ENCODE measurements at places on chromosomes 7 and 10.

GRCh38 chr10:132294561-132295318 lies 13.0 kb downstream of the STK32C start:
- no peak for DNase-seq

DNA sequence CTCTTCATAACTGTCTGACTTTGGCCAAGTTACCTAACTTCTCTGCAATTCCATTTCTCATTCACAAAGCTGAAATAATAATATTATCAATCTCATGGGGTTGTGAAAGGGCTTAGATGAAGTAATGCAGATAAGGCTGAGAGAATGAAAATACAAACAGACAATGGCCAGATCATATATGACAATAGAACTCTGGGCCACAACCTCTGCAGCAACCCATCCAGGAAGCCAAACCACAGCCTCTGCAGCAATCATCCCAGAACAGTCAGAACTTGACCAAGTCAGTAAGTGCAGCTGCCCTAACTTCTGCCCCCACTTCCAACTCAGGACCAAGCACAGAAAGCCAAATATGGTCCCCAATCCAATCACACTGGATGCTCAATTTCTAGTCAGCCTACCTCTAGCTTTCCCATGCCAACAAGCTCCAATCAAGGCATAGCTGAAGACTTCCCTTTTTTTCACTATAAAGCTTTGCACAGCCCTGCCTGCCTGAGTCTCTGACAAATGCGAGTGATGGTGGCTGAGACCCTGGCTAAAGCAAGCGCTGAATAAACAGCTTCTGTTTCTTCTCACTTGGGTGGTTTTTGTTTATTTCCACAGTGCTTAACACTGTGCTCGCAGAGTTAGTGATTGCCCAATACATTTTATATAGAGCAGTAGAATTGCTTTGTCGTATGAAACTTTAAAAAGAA lies 34.8 kb upstream of the TNPO3 start:
- DNase-seq = no peak

DNA sequence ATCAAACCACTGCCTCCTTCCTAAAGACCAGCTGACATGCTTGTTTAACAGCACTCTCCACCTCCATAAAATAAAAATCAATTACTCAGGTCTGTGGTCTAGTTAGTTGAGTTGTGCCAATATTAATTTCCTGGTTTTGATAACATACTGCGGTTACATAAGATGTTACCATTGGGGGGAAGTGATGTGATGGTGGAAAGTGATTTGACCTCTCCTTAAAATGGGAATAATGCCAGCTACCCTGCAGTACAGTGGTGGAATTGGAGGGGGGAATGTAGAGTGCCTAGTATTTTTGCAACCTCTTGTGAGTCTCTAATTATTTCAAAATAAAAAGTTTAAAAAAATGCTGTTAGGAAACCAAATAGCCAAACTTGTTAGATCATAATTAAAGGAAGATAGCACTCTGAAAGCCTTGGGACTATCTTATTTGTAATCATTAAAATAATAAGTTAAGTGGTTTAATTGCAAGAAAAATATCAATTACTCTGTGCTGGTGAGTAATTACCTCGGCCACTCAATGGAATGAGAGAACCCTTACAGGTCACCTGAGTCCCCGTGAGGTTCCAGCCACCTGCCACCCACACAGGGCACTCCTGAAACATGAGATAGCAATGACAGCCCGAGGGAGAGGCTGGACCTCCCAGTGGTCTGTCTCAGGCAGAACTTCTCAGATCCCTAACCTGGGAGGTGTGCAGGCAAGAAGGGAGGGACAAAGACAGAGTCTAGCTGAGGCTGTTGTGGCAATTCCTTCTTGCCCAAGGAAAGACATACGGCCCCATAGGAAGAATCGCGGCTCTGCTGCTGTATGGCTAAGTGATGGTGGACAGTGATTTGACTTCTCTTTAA lies 94.1 kb downstream of the SH3PXD2A start:
- DNase-seq = no peak

DNA sequence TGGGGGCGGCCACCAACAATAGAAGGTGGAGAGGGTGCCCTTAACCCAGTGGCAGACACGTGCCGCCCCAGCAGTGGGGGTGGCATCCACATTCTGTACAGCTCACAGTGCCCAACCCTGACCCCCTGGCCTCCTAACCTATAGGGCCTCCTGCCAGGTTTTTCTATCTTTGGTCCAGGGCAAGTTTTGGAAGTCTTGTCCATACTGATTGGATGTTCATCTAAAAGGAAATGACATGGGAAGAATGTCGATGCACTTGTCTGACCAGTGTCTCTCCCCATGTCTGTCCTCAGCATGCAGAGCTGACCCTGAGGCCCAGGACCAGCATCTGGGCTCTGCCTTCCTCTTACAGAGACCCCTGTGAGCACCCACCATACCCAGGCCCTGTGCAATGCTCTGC lies 32.3 kb upstream of the ANTXRL start:
- DNase-seq = no peak

DNA sequence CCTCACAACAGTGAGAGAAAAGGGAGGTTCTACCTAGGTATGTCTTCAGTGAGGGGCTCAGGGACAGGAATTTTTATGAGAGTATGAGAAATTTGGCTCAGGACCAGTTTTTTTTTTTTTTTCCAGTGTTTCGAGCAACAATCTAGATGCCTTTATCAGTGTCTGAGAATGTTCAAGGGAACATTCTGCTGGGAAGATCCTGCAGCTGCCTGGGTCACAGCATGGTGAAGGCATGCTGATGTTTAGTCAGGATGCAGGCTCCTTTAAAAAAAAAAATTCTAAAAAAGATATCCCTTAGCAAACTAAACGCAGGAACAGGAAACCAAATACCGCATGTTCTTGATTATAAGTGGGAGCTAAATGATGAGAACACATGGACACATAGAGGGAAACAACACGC lies 31.0 kb downstream of the SBDS start:
- no peak for DNase-seq

- no peak for DNase-seq
Observed at GRCh38 chr7:105759670-105760550, 116.5 kb downstream of the ATXN7L1 start.

DNA sequence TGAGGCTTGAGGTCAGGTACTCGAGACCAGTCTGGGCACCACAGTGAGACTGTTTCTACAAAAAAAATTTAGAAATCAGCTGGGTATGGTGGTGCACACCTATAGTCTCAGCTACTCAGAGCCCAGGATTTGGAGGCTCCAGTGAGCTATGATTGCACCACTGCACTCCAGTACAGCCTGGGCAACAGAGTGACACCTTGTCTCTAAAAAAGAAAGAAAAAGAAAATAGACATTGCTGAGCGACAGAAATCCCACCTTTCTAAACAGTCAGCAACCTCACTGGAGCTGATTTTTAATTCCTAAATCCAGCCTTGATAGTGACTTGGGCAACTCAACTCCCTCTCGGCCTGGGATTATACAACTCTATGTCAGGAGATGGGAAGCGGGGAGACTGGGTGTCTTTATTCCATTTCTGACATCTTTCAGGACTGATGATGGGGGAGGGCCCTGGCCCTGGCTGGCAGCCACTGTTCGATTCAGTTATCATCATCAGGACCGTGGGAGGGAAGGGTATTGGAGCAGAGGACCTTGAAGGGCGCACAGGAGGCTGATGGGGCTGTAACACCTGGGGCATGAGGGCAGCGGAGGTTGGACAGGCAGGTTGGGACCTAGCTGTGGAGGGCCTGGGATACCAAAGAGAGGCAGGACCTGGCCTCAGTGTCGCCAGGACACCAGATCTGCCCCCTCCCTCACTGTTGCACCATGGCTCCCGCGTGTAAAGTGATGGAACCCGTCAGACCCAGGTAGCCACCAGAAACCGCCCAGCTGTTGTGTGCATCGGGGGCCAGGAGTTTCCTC lies 14.7 kb downstream of the HSPB1 start:
- no peak for DNase-seq

GRCh38 chr7:158702944-158703343 lies 1.7 kb downstream of the NCAPG2 start:
- DNase-seq = no peak

DNA sequence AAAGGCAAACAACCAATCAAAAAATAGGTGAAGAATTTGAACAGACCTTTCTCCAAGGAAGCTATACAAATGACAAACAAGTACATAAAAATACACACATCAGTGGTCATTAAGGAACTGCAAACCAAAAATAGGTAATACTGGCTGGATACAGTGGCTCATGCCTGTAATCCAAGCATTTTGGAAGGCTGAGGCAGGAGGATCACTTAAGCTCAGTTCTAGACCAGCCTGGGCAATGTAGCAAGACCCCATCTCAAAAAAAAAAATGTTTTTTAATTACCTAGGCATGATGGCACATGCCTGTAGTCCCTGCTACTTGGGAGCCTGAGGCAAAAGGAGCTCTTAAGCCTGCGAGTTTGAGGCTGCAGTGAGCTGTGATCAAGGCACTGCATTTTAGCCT lies 19.3 kb downstream of the CDCA7L start:
- DNase-seq = no peak

GRCh38 chr7:11331128-11332102 lies 357.7 kb downstream of the PHF14 start:
- DNase-seq = no peak

DNA sequence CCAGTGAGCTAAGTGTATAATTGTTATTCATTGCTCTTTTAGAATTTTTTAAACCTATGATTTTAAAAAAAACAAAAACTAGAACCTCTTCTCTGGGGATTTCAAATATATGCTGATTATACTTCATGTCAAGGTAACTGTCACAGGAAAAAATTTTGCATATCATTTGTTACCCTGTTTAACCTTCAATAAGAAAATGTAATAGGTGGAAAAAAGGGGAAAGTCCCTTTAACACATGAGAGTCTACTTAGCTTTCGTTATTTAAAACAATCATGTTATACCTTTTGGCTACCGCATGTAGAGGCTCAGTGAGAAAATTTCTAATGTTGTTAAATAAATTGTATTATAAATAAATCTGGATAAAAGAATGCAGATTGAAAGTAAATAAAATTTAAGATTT lies 190.1 kb upstream of the AKR1E2 start:
- DNase-seq = no peak

GRCh38 chr10:14625765-14626525 lies 148.8 kb downstream of the FAM107B start:
- no peak for DNase-seq

GRCh38 chr7:323410-323809 lies 33.4 kb downstream of the FOXL3 start:
- DNase-seq = no peak

DNA sequence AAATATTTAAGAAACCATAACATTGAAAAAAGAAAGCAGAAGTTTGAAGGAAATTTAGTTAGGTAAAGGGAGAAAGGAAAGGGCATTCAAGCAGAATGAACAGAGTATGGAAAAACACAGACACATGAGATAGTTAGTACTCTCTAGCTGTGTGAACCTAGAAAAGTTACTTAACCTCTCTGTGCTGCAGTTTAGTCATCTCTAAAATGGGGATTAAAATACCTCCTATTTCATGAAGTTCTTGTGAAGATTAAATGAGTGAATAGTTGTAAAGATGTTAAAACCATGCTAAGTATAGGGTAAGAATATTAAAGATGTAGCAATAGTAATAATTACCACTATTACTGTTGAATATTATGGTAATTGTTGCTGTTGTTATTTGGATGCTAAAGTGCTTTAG lies 269.6 kb downstream of the SLC25A13 start:
- no peak for DNase-seq

DNA sequence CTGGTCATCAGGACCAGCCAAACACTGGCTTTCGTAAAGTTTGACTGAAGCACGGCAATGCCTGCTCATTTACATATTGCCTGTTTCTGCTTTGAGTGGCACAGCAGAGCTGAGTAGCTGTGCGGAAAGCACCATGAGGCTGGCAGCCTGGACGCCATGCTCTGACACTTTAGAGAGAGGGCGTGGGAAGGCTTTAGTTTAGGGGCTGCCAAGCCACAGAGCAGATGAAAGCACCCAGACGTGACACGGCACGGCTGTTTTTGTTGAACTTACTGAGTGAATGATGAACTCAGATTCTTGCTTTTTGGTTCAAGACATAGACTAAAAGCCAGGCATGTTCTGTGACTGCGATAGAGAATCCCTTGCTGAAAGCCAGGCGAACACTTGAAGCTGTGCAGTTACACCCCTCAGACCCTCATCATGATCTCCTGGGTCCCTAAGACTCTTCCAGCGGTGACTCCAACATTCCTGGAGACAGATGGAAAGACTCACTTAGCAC lies 182.1 kb downstream of the ZMYND11 start:
- no peak for DNase-seq

GRCh38 chr10:8158193-8159071 lies 103.9 kb downstream of the GATA3 start:
- no peak for DNase-seq

DNA sequence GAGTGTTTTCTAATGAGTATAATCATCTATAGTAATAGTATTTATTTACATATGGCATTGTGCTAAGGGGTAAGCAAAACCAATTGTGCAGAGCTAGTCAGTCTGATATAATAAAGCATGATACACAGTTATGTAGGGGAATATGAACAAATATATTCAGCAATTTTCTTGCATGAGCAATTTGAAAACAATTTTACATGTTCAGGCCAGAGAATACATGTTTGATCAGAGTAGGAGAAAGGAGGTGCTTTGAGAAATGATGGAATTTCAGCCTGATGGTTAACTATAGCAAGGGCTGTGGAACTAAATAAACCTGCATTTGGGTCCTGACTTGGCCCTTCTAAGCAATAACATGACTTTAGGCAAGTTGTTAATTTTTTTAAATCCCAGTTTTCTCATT lies 214.5 kb downstream of the TWIST1 start:
- no peak for DNase-seq

GRCh38 chr7:12564996-12565764 lies 5.3 kb upstream of the SCIN start:
- no peak for DNase-seq

GRCh38 chr10:112243713-112244112 lies 39.5 kb upstream of the TECTB start:
- DNase-seq = no peak
